Stimulated activated CD8-positive, alpha-beta memory T cell treated with anti-CD3 and anti-CD28 coated beads, Interleukin-12 subunit alpha, Interleukin-12 subunit beta, amount 100 ng/mL, for 4 hours (primary cell): ENCODE measurements at places on chromosomes 4 and X.
A peak's percentile ranks its signal among the peaks of the same experiment; 100 is the strongest.

- DNase-seq = no peak
These were observed 216.4 kb downstream of the PALLD start for GRCh38 chr4:168713253-168713652.

DNA sequence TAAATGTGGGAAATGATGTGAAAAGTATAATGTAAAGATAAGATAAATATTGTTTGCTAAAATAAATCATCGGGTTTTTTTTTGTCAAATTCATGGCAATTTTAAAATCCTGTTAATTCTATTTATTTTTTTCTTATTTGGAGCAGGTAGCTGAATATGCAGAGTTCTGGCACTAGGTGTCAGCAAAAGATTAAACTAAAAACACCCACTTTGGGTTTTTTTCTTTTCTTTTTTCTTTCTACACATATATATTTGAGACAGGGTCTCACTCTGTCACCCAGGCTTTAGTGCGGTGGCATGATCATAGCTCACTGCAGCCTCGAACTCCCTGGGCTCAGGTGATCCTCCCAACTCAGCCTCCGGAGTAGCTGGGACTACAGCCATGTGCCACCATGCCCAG is 6.9 kb upstream of the RAP2C start:
- DNase-seq = no peak

DNA sequence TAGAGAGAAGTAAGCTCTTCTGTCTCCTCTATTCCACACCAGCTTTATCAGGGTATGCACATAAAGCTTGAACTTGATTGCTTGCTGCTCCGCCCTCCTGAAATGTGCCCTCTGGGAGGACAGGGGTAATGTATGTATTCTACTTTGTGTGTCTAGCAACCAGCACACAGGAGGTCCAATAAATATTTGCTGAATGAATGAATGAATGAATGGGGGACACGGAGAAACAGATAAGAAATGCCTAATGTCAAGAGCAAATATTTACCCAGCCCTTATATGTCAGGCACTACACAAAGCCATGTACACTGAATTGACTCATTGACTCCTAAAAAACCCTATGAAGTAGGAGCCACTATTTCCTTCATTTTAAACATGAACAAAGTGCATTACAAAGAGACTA is 2.3 kb upstream of the MSL3 start:
- no peak for DNase-seq

DNA sequence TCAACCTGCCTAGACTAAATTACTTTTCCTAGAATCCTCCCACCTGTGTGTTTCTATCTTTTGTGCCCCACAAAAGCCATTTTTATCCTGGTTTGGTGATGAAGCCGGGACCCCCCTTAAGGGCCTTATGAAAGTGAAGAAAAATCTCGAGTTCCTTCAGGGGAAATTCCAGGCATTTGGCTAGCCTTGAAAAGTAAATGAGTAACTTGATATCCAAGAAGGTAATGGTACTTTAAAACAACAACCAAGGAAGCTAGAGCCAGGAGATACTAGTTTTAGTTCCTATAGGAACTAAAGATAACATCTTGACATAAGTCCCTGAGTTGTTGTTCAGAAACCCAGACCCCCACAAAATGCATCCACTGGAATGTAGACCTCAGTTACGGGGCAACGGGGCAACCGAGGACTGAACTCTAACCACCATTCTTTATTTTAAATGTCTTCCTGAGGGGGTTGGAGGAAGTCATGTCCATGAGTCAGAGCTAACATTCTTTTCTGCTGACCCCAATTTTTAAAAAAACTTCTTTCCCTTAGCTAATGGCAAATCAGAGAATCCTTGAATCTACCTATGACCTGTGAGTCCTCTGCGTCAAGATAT is 73.9 kb downstream of the VCX3A start:
- DNase-seq = no peak

DNA sequence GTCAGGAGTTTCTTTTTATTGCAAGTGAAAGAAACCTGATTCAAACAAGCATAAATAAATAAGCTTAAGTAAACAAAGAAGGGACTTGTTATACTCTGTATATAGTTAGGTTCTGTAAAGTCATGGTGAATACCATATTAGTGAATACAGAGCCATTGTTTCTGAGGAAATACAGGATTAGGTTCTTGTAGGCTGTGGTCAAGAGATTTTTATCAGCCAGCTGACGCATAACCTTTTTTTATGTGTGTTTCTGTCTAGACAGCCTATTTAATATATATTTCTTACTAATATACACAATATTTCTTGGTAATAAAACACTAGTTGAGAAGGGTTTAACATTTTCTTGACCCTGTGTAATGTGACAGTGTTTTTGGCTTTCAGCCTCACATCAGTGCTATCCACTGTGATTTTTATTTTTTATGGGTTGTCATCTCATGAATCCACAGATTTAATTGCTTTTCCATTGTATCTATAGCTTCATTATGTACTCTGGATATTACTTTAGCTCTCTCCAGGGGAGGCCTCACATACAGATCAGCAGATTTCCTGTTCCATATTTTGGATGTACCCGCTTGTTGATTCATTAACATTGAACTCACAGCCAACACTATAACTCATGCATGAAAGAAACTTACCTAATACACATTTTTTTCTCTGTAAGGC is 8.0 kb downstream of the HERC3 start:
- DNase-seq = no peak

DNA sequence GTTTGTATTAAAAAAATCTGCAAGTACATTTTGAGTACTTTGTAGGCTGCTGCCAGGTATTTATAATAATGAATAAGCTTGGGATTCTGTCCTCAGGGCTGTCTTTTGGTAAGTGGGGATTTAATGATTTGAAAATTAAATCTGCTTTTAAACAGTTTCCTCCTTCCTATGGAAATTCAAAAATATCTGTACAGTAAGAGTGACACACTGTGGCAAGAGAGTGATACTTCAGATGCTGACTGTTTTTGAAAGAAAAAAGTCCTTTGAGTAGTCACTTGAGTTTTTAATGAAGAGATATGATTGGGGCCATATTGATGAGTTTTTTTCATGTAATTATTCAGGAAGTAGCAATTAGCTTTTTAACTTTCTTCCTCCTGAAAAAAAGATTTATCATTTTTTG is 49.2 kb downstream of the SMARCAD1 start:
- DNase-seq = no peak

DNA sequence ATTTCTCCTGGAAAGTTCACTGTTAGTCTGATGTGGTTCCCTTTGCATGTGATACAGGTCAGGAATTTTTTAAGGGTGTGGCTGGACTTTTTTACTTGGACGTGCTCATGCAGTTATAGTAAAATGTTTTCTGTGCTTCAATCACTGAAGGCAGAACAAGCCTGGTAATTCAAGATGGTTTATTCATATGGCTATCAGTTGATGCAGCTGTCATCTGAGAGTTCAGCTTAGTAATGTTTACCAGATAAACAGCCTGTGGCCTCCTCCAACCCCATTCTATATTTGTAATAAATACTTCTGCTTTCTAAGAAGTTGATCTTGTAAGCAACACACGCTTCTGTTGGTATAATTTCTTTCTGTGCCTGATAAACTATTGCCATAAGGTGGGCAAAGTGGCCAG is 2105.9 kb downstream of the ARAP2 start:
- DNase-seq = no peak

DNA sequence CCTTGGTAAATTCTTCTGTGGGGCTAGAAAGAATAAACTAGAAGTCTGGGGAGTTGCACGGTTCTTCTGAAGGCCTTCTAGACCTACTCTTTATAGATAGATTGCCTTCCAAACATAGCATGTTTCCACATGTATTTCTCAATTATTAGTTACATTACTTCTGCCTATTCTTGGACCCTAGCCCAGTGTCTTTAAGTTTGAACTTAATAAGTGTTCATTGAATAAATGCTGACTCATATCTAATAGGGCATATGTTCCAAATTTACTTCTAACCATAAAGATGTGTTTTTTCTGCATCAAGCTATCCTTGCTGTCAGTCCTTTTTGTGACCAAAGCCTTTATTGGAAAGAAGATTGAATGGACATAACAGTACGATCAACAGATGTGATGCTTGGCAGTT is 503.6 kb upstream of the ZFP42 start:
- no peak for DNase-seq

DNA sequence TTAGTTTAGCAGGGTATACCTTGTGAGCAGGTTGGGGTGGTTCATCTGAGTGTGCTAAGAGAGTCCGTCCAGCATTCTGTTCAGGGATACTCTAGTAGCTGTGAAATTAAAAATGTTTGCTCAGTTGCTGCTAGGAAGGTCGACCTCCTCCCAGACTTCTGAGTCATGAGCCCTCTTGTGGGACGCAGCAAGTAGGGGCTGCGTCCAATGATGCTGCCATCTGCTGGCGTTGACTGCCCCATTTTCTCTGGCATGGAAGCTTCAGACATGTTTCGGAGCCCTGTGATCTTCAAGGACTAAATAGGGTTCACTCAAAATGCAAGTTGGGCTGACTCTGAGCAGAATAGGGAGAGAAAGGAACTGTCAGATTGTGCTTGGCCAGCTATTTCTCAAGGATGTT is 201.0 kb upstream of the ARSJ start:
- DNase-seq = peak; percentile 13

- no peak for DNase-seq
These were observed 25.0 kb downstream of the CCNQ start for GRCh38 chrX:153573984-153574383.

DNA sequence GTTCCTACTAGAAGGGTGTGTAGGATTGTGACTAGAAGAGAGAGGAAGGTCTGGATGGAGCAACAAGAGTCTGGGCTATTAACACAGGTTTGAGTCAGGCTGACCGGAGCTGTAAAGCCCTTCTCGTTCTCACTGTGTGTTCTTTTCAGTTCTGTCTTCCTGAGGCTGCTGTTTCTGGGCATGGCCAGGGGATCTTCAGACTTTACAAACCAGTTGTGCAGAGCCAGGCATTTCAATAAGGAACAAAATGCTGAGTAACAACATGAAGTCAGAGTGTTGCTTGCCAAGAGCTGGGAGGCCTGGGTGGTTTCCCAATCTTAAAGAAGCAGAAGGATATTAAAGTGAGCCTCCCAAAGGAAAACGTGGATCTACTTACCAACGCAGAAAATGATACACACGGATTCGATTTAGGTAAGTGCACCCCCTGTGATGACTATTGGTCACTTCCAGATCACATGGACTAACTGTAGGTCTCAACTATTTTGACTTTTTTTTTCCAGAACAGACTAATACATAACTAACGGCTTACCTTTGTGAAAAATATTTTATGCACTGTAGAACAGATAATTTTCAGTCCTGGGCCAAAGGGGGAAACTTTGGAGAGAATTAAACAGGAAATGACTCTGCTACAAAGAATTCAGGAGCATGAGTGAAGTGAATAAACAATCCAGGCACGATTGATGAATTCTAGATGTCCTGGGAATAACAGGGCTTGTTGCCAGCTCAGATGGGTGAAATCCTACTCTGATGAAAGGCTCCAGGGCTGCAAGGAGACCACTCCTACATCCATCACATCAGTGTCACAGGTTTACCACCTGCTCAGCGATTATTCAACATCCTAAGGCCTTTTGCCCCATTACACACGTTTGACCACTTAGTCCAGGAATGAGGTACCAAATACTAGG is 94.5 kb downstream of the ANXA3 start:
- no peak for DNase-seq

GRCh38 chrX:639151-639550 is 8.6 kb downstream of the SHOX start:
- no peak for DNase-seq
